ENCODE measurements at places on chromosomes 13 and 19.

DNA sequence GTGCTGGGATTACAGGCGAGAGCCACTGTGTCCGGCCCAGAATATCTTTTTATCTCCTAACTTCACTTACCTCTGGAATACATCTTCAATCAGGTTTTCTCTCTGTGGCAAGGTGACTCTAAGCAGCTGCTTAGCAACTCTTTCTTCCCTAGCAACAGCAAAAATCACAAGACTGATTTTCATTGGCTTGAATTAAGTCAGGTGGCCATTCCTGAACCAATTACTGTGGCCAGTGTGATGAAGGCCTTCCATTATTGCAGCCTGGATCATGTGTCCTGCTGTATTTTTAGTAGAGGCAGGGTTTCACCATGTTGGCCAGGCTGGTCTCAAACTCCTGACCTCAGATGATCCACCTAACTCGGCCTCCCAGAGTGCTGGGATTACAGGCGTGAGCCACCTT lies 9.0 kb upstream of the LTBP4 start:
- no peak for DNase-seq

GRCh38 chr13:78958006-78958405 lies 299.1 kb upstream of the OBI1 start:
- DNase-seq: no peak

DNA sequence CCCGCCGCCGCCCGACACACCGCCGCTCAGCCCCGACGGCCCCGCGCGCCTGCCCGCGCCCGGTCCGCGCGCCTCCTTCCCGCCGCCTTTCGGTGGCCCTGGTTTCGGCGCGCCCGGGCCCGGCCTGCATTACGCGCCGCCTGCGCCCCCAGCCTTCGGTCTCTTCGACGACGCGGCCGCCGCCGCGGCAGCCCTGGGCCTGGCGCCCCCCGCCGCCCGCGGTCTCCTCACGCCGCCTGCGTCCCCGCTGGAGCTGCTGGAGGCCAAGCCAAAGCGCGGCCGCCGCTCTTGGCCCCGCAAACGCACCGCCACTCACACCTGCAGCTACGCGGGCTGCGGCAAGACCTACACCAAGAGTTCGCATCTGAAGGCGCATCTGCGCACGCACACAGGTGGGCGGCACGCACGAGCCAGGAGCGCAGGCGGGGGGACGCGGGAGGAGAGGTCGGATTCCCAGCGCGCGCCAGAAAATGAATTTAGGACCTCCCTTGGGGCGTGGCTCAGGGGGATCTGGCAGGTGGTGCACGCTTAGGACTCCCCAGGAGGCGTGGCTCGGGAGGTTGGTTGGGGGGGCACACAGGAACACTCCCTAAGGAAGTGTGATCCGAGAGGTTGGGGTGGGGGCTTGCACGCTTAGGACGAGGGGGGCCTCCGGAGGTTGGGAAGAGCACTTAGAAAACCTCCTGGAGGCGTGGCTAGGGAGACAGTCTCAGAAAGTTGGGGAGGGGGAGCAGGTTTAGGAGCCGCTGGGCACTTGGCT lies 1.2 kb downstream of the KLF2 start:
- no peak for DNase-seq

DNA sequence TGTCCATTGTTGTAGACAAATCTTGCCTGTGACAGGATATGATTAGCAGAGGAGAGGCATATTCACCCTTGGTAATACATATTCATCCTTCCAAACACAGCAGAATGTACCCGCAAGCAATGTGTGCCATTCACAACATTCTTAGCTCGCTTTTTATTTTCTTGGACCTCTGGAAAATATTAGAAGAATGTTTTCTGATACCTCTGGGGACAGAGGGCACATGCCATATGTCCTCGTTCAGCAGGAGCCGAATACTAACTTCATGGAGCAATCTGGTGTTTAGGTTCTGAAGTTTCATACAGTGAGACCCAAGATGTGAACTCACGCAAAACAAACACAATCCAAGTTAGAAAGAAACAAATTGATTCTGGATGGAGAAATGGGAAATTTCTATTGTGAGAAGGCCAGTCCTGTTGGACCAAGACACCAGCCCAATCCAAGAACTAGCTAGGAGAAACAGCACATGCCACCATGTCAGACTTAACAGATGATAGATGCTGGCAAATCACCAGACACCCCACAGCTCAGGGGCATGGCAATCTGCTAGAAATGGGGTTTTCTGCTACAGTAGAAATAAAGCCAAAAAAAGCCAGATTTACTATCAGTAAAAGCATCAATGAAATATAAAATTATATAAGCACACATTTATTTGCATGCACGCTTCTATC lies 297.4 kb downstream of the DCLK1 start:
- no peak for DNase-seq

DNA sequence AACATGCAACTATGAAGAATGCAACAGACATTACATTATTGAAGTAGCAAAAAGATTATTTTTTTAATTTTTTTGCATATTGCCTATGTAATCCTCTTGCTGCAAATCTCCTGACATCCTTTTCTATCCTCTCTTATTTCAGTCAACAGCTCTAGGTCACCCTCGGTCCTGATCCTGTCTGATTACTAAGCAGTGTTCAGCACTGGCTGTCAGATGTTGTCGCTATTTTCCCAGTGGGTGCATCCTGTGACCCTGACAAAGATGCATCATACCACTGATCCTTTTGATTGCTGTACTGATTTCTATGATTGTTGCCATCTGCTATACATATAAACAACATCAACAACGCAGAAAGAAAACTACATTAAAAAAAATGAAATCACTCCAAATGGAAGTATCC lies 443.7 kb upstream of the PRR20A start:
- DNase-seq: no peak
